Endodermal cell (in vitro differentiated cells): ENCODE measurements at places on chromosomes 16 and 17. TPM values are rescaled to one million over a fixed set of nuclear protein-coding genes. Genes with fewer than 3 reads are reported as not detected.

GPR139 gene
- not detected in 2 replicates for total RNA-seq

LITAF gene
- total RNA-seq = 55.4 to 78.6 TPM (median 62.9 TPM) in 3 replicates

GRB7 gene
- total RNA-seq = 73.9 to 83.0 TPM (median 74.3 TPM) in 3 replicates

DEXI gene
- total RNA-seq = 15.7 to 32.0 TPM (median 30.6 TPM) in 3 replicates

FGF11 gene
- 8.8 to 108 TPM (median 9.0 TPM) in 3 replicates for total RNA-seq

MARVELD3 gene
- 11.8 to 22.0 TPM (median 21.8 TPM) in 3 replicates for total RNA-seq

LYRM1 gene
- total RNA-seq = 10.8 to 17.1 TPM (median 16.8 TPM) in 3 replicates

NPIPA5 gene
- 0.40 to 1.0 TPM (median 0.75 TPM) in 3 replicates for total RNA-seq
